Inflammatory macrophage treated with lipopolysaccharide for 1 hour (primary cell): ENCODE measurements at places on chromosomes 13 and 19.
A peak's percentile ranks its signal among the peaks of the same experiment; 100 is the strongest.

DNA sequence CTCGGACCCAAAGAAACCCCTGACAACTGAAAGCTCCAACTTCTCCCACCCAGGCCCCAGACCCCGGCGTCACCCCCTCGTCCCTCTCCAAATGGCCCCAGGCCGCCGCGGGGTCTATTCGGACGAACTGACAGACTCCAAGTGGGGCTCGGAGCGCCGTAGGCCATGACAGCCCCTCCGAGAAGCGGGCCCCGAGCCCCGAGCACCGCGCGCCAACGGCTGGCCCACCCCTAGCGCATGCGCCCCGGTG is 360 bp downstream of the DDX39A start:
- no peak for DNase-seq

- no peak for DNase-seq
Measured at GRCh38 chr19:1794424-1795172, 17.5 kb downstream of the ATP8B3 start.

- no peak for DNase-seq
Measured at GRCh38 chr19:5590865-5591154, 23.1 kb upstream of the TINCR start.

DNA sequence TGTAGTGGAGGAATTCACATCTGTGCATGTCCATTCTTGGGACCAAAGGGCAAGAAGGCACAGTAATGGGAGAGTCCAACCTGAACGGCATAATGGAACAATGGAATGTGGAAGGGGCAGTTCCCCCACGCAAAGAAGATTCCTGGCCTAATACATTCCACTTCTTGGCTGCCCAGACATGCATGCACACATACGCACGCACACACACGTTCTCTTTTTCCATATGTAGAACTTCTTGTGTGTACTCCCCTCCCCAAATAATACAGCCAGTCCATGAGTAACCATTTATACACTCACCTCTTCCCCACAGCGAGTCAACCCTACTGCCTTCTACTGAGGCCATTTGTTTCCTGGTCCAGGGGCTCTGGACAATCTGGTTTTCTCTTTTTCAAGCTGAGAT is 6.0 kb upstream of the STK24 start:
- DNase-seq = no peak

GRCh38 chr13:52695856-52696255 is 43.2 kb downstream of the SUGT1 start:
- peak; percentile 21 for DNase-seq

- DNase-seq = no peak
Measured at GRCh38 chr13:33524086-33524485, 238.5 kb upstream of the STARD13 start.
